ENCODE measurements at places on chromosomes 2 and 18. TPM values are rescaled to one million over a fixed set of nuclear protein-coding genes. Genes with fewer than 3 reads are reported as not detected.

DNA sequence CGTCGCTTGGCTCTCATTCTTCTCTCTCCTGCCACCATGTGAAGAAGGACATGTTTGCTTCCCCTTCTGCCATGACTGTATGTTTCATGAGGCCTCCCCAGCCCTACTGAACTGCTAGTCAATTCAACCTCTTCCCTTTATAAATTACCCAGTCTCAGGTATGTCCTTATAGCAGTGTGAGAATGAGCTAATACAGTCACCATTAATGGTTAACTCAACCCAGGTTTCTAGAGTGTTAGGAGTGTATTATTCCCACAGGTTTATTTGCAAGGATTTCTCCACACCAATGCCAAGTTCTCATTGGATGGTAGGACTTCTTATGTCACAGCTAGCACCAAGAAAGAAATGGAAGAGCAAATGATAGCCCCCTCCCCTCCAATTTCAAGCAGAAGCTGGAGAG is 71.9 kb downstream of the DYNAP start:
- no peak for DNase-seq

DNA sequence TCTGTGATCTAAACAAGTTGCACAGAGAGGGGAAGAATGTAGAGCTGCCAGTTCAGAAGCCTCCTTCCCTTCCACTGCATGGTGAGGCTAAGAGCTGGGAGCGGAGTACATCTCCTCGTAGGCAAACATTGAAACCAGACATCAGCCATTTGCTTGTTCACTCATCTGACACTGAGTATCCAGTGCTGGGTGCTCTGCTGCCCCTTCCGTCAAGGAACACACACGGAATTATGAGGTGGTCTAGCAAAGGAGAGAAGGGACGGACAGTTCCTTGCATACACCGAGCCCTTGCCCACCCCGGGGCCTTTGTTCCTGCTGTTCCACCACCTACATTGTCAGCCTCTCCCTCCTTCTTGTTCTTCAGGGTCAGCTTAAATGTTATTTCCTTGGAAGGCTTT is 44.6 kb downstream of the SLC4A1AP start:
- no peak for DNase-seq

DNA sequence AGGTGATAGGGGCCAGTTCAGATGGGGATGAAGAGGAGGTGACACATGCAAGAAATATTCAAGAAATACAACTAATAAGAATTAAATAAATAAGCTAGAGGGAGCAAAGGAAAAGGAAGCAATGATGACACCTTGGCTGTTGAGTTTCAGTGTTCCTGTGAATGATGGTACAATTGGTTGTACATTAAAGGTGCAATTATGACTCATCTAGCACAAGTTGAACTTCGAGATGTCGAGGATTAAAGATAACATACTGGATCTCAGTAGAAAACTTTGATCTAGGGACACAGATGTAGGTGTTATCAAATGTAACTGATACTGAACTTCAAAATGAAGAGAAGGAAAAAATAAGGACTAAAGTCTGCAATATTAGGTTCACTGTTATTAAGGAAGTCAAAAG is 760.6 kb upstream of the CHAC2 start:
- DNase-seq: no peak

DNA sequence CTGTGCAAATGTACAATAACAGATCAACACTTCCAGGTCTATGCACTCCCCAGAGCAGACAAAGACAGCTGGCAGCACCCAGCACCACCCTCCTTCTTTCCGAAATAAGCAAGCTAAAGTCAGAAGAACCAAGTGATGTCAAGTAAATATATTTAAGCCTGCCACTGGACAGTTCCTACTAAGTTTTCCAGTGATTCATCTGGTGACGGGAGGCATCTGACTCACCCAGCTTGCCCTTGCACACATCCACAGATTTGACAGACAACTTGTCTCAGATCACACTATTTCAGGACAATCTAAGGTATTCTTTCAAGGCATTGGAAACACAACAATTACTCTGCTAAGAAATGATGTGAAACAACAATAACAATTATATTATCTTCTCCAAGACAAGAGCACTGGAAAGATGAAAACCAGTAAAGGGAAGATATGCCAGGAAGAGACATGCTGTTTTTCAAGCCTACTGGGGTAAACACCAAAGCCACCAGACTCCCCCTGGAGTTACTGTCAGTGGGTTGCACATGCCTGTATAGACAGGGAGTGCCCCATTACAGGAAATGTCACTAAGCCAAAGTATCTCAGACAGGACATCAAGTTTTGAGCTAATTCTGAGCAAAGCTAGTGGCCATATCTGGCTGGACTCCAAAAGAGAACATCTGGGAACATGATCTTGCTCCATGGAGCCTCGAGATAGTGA is 287.9 kb upstream of the KLHL29 start:
- DNase-seq: no peak

DNA sequence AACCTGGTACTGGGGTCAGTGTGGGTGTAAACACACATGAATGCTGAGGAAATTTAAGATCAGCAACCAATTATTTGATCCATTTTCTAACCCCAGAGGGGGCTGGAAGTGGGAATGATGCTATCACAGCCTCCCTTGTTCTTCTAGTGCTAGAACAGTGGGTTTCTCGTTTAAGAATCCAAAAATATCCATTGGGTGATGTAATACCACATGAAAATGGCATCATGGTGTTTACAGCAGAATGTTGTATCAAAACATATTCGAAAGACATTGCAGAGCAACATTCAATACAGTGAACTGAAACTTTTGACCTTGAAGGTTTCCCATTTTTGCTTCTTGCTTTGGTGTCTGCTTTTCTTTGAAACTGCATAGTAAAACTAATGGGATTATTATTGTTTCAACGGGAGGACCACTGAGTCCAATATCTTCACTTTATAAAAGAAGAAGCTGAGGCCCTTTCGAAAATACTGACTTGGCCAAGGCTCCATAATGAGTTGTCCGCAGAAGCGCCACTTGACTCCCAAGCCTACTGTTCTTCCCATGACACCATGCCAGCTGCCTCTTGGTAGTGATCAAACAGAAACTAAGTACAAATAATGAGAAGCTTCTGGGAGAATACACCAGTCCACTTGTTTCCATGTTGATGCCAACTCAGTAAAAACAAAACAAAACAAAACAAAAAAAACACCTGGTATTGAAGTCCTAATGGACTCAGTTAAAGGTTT is 106.1 kb downstream of the COLEC12 start:
- DNase-seq: no peak

DNA sequence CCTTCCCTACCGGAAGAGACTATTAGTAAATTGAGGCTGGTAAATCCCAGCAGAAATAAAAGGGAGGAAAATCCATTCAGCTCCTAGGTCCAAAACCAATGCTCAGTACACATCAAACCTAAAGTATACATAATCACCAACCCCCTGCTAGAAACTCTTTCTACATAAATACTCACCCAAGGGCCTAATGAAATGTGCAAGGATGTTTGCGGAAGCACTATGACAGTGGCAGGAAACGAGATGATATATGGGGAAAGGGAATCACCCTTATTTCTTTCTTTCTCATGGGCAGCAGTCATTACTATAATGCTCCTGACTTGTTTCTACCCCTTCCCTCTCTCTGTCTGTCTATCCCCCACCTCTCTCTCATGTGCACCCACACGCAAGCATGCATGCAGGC is 1.3 kb upstream of the SCTR start:
- no peak for DNase-seq

DNA sequence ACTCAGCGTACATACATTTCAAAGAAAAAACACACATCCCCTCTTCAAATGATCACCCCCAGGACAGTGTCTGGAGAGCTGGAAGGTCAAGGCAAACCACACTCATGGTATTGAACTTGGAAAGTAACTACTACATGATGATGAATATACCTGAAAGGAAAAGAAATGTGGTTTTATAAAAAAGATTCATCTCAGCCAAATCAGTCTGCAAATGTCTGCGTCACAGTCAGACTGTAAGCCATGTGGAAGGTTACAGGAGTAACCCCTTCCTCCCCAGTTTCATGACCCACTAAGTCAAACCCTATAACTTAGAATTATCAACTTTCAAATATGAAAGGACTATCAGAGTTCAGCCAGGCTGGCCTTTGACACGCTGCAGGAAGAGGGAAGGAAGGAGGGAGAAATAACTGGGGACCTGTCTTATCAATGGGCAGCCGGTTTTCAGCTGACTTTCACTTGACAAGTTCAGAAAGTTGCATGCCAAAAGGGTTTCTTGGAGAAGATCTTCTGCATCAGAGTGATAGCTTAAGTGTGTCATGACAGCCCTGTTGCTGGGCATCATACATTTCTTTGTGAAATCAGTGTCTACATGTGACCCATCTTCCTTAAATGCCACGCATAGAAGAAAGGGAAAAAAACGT is 7.0 kb upstream of the BMP10 start:
- no peak for DNase-seq

GRCh38 chr18:50917021-50917420 is 38.1 kb downstream of the ME2 start:
- no peak for DNase-seq

DNA sequence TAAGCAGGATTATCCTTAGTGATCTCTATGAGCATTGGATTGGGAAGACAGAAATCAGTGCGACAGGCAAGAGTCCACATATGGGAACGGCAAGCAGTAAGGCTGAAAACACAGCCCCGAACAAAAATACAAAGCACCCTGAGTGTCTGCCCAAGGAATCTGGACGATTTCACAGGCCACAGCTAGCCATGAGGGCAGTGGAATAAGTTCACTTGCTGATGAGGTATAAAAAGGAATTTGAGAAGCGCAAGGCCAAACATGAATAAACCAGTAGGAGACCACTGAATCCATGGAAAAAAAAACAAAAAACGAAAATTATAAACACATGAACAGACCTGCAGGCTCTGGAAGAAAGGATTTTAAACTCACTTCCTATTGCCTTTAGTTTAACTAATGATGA is 24.3 kb downstream of the WDSUB1 start:
- DNase-seq: no peak

DNA sequence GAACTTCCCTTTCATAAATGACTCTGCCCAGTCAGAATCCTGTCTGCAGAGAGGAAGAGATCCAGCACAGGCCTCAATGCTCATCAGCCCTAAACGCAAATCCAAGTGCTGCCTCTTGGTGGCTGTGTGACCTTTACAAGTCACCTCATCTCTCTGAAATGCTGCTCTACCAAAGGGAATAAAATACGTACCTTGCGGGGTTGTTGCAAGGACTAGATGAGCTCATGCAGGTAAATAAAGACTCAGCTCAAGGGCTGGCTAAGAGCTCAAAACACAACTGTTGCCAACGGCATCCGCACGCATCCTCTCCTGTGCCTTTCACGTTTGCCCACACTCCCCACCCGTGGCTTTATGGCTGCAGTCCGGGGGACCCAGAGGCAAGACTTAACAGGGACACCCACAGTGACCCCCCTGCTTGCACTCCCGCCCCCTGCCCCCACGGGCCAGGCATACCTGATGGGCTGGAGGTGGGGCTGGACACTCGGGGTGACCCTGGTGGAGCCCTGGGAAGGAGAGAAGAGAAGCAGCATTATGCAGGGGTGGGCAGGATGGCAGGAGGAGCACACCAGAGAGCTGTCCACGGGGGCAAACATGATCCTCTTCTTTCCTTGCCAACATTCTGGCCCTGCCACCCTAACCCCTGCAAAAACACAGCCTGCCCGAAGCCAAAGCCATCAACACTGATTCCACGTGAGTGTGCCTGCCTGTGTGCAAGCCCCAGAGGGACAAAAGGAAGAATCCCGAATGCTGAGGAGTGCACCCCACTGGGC is 102.6 kb downstream of the TNS1 start:
- no peak for DNase-seq

- no peak for DNase-seq
These were observed 39.1 kb downstream of the MRPL35 start for GRCh38 chr2:86238354-86238753.

GRCh38 chr18:12477606-12478005 is 69.9 kb downstream of the PRELID3A start:
- DNase-seq: no peak

DNA sequence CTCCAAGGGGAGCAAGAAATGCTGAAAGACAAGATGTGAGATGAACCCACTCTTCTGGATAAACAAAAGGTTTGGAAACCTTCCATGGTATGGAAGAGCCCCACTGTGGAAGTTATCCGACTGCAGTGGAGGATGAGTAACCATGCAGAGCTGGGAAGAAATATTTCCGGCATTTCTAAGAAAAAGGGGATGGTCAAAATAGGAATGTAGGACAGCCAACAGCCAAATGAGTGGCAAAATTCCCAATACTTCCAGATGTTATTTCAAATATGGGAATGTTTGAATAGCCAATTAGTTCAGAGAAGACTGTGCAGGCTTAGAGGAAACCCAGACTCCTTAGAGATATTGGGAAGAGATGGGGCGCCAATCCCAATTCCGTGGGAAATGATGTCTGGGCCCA is 246.8 kb downstream of the RAD51AP2 start:
- no peak for DNase-seq

DNA sequence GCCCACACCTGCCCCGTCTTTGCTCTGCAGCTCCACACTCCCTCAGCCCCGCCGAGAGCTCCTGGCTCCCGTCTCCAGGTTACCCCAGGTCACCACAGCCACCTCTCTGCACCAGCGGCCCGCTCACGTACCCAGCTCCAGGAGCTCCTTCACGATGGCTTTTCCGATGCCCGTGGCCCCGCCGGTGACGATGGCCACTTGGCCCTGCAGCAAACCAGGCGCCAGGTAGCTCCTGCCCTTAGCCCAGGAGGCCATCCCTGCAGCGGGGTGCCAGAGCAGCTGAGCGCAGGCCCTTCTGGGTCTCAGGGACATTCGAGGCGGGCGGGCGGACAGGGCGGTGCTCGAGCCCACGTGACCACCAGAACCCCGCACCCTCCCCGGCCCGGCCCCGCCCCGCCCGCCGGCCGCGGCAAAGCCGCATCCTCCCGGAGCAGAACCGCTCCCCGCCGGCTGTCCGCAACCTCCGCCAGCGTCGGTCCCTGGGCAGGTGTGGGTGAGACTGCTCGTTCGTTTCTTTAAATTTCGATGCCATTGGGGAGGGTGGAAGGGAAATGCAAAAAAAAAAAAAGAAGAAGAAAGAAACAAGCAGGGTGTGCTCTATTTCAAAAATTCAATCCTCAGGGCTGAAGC is at the start of the genes PECR and TMEM169:
Gene PECR, minus strand, starts transcription at position 323 of the 630 bp plus-strand sequence. Its CDS starts 68 bp downstream, at position 255.
Gene TMEM169, plus strand, starts transcription at position 433 of the 630 bp plus-strand sequence. CDS start 14,045 bp downstream, outside the sequence.
- peak; percentile 63 for DNase-seq

DNA sequence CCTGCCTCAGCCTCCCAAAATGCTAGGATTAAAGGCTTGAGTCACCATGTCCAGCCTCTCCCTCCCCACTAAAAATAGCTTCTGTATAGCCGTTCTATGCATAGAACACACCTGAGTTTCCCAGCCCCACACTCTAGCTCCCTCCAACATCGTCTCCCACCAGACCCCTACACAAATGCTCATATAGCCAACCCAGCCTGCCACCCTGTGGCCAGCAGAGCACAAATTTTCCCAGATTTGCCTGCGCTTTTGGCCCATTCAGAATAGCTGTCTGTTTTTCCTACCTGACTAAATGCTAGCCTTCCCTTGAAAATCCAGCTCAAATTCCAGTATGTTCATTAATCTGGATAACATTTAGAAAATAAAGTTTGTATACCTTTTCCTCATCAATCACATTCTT is 22.8 kb downstream of the TRABD2A start:
- no peak for DNase-seq

TBR1 gene
- total RNA-seq: 0.08 TPM

SAG gene
- not detected for total RNA-seq

TMBIM1 gene
- 78.5 TPM for total RNA-seq

MAPK4 gene
- 0.21 TPM for total RNA-seq

CD8A gene
- total RNA-seq: not detected

CDKL4 gene
- 0.92 TPM for total RNA-seq
